Mucosa of gallbladder (tissue), 1 donor: ENCODE measurements at places on chromosomes 3 and 15. TPM values are rescaled to one million over a fixed set of nuclear protein-coding genes. Genes with fewer than 3 reads are reported as not detected.
A peak's percentile ranks its signal among the peaks of the same experiment; 100 is the strongest.

BBX gene
- total RNA-seq, result 94.4 TPM

C2CD4B gene
- total RNA-seq, result 23.8 TPM

PLAAT1 gene
- 0.58 TPM for total RNA-seq

CORO2B gene
- 2.9 TPM for total RNA-seq

ENTPD3 gene
- 0.86 TPM for total RNA-seq

SST gene
- total RNA-seq, result 3.0 TPM

CCK gene
- total RNA-seq, result 1.3 TPM

FHIT gene
- total RNA-seq, result 38.6 TPM

DNA sequence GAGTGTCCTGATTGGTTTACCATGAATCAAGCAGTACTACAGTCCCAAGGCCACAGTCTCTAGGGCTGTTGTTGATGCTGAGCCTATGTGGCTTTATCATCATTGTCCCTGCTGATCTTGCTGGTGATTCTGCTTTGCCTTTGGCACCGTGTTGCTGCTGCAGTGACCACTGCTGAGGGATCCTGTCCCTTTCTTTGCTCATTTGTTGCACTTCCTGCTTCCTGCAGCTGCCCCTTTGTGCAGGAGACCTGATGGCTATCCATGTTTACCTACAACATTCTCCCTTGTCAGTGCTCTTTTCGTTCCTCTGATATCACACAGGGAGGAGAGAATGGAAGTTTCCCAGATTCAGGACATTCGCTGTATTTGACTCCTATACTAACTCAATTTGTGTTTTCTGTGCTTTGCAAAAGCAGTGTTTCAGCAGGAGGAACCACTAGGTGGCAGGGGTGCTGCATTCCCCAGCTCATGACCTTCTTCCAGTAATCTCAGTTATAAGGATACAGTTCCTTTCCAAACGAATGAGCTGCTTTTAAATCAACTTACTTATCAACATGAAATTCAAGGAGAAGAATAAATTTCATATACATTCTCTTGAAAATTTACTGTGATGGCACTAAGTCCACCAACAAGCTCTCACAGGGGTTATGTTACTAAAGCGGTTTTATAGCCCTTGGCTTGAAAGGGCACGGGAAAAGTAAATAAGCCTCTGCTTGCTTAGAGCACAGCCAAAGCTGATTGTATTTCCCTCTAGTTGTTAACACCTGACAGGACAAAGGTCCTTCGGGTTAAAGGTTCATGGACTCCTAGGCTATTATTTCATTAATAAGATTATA lies 9.7 kb upstream of the THUMPD3 start:
- DNase-seq, result peak; percentile 76

DNA sequence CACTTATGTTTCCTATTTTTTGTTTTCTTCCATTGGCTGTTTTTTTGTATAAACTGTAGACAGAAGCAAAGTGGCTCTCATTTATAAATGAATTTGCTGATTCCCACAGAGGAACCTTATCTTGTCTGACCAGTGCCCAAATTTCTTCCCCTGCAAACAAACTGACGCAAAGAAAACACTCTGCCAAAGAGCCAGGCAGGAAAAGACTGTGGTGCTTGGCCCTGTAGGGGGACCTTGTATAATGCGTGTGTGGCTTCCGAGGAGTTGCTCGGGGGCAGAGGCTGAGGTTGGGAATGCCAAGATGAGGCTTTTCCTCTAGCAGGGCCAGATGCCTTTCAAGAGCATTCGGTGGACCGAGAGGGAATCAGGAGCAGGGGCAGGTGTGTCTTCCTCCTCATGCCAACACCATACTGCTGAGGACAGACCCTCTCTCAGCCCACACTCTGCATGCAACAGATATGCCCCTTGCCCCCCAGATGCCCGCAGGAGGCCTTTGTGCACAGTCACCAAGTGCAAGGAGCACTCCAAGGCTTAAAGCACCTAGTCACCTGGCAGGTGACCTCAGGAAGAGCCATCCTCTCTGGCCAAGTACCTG lies 104.3 kb upstream of the ABHD17C start:
- no peak for DNase-seq

- DNase-seq, result no peak
These were observed 230.4 kb downstream of the PLCL2 start for GRCh38 chr3:17115186-17115585.

DNA sequence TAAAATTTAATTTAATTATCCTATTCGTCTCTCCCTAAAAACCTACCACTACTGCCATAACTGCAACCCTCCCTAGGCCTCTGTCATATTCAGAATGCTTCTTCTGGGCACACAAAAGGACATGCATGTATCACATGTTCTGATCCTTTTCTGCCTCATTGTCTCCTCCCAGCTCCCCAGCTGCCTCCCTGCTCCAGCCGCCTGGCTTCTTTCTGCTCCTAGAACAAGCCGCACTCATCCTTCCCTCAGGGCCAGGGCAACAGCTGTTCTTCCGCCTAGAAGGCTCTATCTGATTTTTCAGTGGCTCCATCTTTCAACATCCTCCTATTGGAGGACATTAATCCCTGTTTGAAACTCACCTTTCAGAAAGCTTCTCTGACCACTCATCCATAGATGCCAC lies 38.6 kb downstream of the TMED3 start:
- DNase-seq, result no peak

DNA sequence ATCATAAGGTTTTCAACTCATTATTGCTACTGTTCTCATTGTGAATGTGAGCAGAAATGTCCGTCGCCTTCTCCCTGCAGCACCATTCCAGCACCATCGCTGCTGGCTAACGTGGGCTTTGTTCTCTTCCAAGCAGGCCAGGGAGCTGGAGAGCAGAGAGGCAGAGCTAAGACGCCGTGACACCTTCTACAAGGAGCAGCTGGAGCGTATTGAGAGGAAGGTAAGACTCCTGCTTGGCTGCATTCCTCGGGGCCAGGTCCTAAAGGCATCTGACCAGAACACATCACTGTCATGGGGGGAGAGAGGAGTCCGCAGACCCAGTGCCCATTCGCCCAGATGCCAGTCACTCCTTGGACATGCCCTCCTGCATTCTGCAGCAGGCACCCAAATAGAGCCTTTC lies 130.4 kb upstream of the PLXNA1 start:
- DNase-seq, result no peak

GRCh38 chr3:8988791-8989558 lies 25.7 kb upstream of the RAD18 start:
- no peak for DNase-seq

- DNase-seq, result no peak
These were observed 30.4 kb downstream of the ZNF609 start for GRCh38 chr15:64490598-64491259.

- no peak for DNase-seq
These were observed 260.5 kb downstream of the C3orf38 start for GRCh38 chr3:88410259-88410658.

DNA sequence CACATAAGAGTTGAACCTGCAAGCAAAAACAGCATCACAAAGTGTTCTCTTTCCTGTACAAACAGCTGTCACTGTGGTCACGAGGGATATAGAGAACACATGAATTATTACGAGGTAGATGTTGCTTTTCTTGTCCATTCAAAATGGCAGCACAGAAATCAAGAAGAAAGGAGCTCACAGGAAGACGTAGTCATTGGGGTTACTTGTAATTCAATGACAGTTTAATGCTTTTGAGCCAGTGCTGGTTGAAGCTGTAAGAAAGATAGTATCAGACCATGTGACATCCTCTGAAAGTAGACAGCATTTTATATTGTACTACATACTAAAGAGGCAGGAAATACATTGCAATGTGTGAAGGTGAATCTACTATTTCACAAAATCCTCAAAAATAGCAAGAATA lies 140.4 kb downstream of the ABI3BP start:
- no peak for DNase-seq

GRCh38 chr3:138824114-138824506 lies 10.6 kb downstream of the PIK3CB start:
- DNase-seq, result no peak

GRCh38 chr3:66819993-66820501 lies 178.1 kb upstream of the KBTBD8 start:
- DNase-seq, result no peak

DNA sequence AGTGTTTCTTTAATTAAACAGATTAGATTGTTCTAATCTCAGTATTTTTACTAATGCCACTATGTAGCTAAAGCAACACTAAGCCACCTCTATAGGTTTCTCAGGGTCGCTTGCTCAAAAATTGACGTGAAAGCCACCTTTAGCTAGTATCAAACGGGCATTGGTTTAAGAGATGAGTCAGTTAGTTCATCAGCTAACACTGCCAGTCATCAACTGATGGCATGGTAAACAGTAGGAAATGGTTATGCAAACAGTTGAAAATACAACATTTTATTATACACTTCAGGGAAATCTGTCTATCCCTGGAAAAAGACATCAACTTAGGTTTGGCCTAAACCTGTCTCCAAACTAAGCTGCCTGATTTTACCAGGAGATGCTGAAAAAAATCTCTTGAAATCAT lies 582.3 kb upstream of the NAALADL2 start:
- no peak for DNase-seq

DNA sequence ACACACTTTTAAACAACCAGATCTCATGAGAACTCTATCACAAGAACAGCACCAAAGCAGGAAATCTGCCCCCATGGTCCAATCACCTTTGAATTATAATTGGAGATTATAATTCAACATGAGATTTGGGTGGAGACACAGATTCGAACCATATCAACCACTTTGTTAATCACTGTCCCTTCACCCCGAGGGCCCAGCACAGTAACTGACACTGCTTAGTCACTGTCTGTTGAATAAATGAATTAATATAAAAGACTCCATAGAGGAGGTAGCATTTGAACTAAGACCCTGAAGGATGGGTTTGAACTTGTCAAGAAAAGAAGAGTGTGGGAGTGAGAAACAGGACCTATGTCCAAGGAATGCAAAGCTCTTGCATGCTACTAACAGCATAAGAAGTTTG lies 276.4 kb downstream of the SHOX2 start:
- no peak for DNase-seq

DNA sequence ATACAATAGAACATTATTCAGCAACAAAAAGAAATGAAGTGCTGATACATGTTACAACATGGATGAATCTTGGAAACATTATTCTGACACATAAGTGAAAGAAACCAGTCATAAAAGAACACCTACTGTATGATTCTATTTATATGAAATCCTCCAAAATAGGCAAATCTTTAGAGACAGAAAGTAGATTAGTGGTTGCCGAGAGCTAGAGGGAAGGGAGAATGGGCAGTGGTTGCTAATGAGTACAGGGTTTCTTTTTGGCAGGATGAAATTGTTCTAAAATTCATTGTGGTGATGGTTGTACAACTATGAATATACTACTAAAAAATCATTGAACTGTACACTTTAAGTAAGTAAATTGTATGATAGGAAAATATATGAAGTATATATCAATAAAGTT lies 6.3 kb upstream of the LRRC58 start:
- DNase-seq, result no peak

DNA sequence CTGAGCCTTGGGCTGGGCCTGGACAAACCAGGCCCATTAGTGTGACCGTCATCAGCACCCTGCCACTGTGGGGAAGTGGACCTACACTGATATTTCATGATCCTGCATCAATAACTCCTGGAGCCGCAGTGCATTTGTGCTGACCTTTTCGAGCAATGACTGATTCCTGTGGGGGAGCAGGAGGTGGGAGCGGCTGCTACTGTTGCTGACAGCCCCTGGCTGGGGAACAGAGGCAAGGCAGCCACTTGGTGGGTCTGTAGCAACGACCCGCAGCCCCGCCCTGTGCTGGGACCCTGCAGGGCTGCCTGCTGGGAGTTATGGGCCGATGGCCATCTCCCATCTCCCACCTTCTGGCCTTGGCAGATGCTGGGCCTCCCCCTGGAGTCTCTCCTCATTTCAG lies 42.1 kb downstream of the CCDC33 start:
- no peak for DNase-seq

DNA sequence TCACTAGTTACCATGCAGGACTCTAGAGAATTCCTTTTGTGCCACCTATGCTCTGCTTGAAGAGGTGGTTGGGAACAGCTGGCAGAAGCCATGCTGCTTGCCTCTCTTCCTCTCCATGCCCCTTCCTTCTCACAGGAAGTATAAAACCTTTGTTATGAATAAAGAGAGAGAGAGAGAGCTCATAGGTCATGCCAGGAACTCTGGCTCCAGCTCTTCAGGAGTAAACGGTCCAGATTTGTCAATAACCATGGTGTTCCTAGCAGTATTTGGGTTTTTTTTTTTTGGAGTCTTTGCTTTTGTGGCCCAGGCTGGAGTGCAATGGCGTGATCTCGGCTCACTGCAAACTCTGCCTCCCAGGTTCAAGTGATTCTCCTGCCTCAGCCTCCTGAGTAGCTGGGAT lies 97.7 kb upstream of the SLC4A7 start:
- DNase-seq, result no peak

- no peak for DNase-seq
These were observed 106.7 kb downstream of the RYK start for GRCh38 chr3:134143828-134144401.

GRCh38 chr3:46684891-46685290 lies 8.6 kb downstream of the ALS2CL start:
- no peak for DNase-seq

DNA sequence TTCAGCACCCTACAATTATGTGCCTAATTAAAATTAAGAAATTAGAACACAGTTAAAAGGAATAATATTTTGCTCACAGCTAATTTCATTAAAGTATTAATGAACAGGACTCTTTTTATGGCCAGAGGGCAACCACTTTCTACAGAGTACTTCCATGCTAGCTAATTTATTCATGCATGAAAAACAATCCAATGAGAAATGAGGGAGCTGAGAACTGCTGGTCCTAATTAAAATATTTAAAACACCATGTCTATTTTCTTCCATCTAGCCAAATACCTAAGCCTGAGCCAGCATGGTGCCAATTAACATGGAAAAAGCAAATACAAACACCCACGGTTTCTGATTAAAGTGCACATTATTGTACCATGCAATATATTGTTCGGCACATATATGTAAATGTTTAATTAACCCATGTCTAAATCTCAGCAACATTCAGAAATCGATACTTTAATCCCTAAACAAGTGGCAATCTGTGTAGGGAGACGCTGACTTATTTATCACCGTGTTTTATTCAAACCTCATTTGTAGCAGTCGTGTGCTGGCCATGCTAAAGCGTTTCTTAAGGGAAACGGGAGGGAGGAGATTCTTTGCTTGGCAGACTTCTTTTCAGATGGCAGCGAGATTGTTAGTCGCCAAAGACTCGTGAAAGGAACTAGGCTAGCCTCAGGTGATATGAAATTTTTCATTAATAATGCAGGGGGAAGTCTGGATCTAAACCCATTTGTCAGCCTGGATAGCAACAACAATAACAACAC lies 193.5 kb downstream of the ANXA2 start:
- DNase-seq, result no peak

DNA sequence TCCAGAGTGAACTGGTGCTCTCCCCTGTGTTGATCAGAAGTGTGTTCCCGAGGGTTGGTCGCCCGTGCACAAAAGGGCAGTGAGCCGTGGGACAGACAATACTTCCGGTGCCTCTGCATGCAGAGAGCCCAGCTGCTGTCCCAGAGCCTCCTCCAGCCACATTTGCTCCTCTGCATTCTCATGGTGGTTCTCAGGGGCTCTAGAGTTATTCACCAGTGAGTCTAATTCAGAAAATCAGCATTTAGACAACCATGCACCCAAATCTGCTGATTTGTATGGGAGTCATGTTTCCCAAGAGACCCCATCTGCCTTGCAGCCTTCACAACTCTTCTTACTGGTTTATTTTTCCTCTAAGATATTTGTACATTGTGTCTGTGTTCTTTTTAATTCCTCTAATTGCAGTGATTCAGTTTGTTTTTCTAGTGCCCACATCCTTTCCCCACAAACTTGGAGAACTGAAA lies 107.0 kb upstream of the SPRED1 start:
- no peak for DNase-seq
